ENCODE measurements at places on chromosomes 12 and 14.

DNA sequence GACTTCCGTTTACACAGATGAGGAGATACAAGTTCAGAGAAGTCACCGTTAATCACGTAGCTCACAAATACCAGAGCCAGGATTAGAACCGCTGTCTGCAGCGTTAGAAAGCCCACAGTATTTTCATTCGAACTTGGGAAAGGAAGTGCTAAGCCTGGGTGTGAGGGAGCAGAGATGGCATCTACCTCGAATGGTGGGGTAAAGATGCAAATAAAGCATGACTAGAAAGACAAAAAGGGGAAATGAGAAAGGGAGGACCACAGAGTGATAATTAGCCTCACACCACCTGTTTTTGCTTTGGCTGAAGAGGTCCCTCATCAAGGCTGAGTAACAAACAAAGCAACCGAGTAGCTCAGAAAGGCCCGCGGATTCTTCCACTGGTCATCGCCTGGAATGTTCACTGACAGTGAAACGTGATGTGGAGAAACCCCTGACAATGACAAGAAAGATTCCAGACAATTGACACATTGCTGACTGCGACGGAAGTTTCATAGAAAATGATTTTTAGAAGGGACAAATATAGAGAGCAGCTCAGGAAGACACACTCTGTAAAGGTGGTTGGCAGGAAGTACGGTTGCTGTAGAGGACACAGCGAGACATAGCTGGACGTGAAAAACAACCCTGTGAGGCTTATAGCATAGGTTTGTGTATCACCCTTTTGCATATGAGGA lies 31.5 kb upstream of the BHLHE41 start:
- no peak for DNase-seq

GRCh38 chr14:98984719-98985041 lies 287.3 kb downstream of the BCL11B start:
- peak; percentile 54 for DNase-seq

- DNase-seq: no peak
Observed at GRCh38 chr14:51908086-51908485, 47.7 kb downstream of the GNG2 start.

DNA sequence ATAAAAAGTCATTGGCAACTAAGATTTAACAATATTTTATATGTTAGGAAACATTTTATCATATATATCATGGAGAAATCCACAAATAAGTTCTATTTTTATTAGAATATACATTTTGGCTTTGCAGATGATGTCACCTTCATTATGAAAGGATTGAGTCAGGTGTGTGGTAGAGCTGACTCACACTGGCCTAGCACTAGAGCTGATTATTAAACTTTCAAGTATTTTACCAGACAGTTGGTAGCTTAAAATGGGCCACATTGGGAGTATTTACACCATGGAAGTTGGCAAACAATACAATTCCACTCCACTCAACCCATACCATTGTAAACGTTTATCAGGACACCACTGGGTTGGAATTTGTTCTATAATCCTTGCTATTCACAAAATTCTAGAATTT lies 1036.6 kb downstream of the TRHDE start:
- no peak for DNase-seq

- DNase-seq: no peak
Observed at GRCh38 chr12:103848917-103849491, 8.0 kb upstream of the NT5DC3 start.

DNA sequence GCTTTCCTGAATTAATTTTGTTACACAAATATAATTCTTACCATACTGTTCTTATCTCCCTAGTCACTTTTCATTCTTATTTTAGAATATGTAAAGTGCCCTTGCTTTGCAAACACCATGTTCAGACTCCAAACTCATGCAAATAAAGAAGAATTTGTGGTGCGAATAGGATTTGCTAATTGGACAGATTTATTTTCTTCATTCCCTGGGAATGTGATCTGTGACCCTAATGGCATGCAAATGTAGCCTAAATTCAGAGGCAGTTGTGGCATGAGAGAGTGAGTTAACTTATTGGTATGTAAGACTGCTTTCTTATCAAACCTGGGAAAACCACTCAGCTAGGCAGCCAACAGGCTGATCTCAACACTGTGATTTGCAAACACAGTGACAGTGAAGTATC lies 10.0 kb downstream of the CAPZA3 start:
- no peak for DNase-seq

DNA sequence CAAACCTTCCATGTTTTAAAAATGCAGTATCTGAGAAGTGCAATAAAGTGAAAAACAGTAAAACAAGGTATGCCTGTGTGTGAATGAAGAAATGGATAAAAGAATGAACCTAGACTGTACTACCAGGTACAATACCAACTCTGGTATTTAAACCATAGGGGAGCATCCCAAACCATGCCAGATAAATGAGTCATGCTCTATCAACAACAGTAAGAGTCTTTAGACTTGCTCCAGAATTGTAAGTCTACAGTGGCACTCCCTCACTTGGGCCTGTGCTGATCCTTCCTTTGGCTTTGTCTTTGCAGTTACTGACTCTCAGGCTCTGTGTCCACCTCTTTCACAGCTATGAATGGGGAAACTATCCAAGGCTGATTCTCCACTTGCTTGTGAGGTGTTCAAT lies 38.1 kb downstream of the BBS10 start:
- no peak for DNase-seq

DNA sequence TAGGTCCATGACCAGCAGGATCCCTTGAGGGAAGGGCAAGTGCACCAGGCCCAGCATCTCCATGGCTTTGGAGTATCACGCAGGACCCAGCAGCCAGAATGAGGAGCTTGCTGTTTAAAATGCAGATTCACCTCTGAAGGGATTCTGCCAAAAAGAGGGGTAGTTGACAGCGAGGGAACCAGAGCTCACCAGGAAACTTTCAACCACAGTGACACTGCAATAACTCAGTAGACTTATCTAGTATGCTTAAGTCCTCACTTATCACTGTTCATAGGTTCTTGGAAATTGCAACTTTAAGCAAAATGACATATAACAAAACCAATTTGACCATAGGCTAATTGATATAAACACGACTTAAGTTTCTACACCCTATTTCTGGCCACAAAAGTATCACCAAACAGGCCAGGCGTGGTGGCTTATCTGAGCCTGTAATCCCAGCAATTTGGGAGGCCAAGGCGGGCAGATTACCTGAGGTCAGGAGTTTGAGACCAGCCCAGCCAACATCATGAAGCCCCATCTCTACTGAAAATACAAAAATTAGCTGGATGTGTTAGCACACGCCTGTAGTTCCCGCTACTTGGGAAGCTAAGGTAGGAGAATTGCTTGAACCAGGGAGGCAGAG lies 21.4 kb upstream of the CKAP4 start:
- DNase-seq: no peak

DNA sequence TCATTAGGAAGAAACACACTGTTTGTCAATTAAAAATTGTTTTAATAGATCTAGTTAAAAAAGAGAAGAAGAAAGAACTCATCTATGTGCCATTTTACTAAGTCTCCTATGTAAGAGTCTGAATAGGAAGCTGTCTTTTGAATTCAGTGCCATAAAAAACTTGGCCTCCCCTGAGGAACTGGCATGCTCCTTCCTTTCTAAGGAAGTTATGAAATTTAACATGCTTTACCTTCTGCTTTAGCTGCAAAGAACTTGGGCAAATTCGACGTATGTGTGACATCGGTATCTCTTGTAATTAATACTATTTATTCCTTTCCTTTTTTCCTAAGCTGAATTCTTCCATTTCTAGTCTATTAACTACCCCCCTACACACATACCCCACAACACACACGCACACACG lies 12.5 kb downstream of the TM7SF3 start:
- DNase-seq: no peak

GRCh38 chr12:30531731-30532678 lies 163.7 kb downstream of the IPO8 start:
- DNase-seq: no peak

- no peak for DNase-seq
Observed at GRCh38 chr14:58750321-58751269, 112.8 kb downstream of the DACT1 start.

DNA sequence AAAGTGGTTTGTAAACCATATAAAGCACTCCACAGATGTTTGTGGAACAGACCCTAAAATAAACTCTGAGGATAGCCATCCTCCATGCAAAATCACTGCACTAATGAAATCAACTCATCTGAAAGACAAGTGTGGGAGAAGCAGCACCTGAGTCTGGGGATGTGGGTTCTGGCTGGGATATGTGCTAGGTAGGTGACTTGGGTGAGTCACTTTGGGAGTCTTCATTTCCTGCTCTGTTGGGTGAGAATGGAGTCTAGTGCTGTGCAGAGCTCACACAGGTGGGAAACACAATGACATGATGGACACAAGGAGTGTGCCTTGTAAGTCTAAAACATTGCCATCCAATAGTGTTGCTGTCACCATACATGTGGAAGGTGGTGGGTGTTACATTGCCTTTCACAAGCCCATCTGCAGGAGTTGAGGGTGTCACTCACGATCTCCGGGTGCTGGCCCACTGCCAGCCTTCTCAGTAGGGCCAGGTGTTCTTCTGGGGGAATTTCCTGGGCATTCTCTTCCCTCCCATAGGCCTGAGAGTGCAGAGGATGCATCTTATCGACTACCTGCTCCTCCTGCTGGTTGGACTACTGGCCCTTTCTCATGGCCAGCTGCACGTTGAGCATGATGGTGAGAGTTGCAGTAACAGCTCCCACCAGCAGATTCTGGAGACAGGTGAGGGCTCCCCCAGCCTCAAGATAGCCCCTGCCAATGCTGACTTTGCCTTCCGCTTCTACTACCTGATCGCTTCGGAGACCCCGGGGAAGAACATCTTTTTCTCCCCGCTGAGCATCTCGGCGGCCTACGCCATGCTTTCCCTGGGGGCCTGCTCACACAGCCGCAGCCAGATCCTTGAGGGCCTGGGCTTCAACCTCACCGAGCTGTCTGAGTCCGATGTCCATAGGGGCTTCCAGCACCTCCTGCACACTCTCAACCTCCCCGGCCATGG lies 2.0 kb downstream of the SERPINA4 start:
- no peak for DNase-seq

- no peak for DNase-seq
Observed at GRCh38 chr12:132872975-132873421, 14.4 kb downstream of the CHFR start.

- DNase-seq: no peak
Observed at GRCh38 chr12:19712041-19712440, 272.7 kb downstream of the AEBP2 start.

GRCh38 chr12:82728710-82729109 lies 42.0 kb downstream of the TMTC2 start:
- DNase-seq: no peak

DNA sequence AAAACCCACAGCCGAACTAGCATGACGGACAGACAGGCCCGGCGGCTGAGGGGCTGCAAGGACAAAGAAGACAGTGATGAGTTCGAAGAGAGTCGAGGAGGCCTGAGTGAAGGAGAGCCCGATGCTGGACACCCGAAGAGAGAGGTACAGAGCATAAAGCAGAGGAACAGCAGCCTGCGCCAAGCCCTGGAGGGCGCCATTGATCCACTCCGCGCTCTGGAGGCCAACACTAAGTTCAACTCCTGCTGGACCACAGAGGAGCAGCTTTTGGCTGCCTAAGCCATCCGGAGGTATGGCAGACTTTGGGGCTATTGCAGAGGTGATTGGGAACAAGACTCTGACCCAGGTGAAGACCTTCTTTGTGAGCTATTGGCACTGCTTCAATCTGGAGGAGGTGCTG lies 7.8 kb upstream of the PLXNC1 start:
- DNase-seq: peak; percentile 31

DNA sequence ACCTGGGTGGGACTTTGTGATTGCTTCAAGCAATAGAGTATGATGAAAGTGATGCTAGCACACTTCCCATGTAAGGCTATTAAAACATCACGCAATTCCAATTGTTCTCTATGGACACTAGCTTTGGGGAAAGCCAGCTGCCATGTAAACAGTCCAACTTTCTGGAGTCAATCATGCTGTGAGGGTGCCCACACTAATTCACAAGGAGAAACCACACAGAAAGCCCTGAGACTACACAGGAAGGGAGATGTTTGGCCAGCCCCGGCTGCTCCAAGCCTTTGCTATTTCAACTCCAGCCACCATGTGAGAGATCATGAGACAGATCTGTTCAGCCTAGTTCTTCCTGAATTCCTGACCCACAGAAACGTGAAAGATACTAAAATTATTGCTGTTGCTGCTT lies 96.3 kb downstream of the ST8SIA1 start:
- DNase-seq: no peak

DNA sequence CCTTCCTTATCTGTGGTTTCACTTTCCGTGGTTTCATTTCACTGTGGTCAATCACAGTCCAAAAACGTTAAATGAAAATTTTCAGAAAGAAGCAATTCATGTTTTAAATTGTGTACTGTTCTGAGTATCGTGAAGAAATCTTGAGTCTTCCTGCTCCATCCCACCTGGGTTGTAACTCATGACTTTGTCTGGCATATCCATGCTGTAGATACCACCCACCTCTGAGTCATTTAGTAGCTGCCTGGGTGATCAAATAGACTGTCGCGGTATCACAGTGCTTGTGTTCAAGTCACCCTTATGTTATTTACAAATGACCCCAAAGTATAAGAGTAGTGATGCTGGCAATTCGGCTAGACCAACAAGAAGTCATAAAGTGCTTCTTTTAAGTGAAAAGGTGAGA lies 521.2 kb downstream of the AACS start:
- DNase-seq: no peak

GRCh38 chr12:40171501-40171900 lies 53.3 kb upstream of the LRRK2 start:
- no peak for DNase-seq

- no peak for DNase-seq
Observed at GRCh38 chr12:90100579-90100978, 391.9 kb upstream of the ATP2B1 start.

- DNase-seq: no peak
Observed at GRCh38 chr12:105113094-105113493, 5.6 kb downstream of the WASHC4 start.

GRCh38 chr14:56162476-56162875 lies 44.3 kb downstream of the PELI2 start:
- DNase-seq: no peak

DNA sequence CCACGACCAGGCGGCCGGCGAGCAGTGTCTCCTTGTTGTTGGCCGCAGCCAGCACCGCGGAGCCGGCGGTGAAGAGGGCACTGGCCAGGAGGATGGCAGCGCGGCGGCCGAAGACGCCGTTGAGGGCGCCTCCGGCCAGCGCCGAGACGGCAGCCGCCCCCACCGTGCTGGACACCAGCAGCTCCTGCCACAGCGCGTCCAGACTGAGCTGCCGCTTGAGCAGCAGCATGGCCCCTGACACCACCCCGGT lies 691 bp downstream of the SLC2A13 start:
- DNase-seq: no peak

GRCh38 chr12:56234746-56235436 lies 5.0 kb downstream of the SLC39A5 start:
- DNase-seq: no peak

DNA sequence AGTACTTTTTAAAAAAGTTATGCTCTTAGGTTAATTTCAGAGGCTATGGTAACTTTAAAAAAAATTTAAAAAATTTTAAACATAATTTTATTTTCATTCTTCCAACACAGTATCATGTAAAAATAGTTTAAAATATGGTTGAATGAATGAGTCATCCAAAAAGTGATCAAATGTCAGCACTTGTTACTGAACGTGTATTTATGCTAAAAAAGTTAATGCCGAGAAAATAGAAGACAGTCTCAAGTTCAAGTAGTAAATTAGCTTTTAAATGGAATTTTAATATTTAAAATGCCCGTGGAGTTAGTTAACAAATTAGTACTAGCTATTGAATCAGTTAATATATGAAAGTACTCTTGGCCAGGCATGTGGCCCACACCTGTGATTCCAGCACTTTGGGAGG lies 4.8 kb downstream of the AEBP2 start:
- no peak for DNase-seq

Data from T-helper 9 cell (primary cell).